ENCODE measurements at places on chromosomes 16 and 17. TPM values are rescaled to one million over a fixed set of nuclear protein-coding genes. Genes with fewer than 3 reads are reported as not detected.

Gene UMOD
- polyA plus RNA-seq = not detected

Gene CMTM4
- polyA plus RNA-seq = 23.1 TPM

Gene HOXB13
- not detected for polyA plus RNA-seq

Gene SMIM36
- not detected for polyA plus RNA-seq

Gene ITGAL
- polyA plus RNA-seq = not detected

Gene CD300A
- 0.07 TPM for polyA plus RNA-seq

Gene TEX14
- 0.16 TPM for polyA plus RNA-seq

Gene EPN3
- polyA plus RNA-seq = 50.7 TPM

DNA sequence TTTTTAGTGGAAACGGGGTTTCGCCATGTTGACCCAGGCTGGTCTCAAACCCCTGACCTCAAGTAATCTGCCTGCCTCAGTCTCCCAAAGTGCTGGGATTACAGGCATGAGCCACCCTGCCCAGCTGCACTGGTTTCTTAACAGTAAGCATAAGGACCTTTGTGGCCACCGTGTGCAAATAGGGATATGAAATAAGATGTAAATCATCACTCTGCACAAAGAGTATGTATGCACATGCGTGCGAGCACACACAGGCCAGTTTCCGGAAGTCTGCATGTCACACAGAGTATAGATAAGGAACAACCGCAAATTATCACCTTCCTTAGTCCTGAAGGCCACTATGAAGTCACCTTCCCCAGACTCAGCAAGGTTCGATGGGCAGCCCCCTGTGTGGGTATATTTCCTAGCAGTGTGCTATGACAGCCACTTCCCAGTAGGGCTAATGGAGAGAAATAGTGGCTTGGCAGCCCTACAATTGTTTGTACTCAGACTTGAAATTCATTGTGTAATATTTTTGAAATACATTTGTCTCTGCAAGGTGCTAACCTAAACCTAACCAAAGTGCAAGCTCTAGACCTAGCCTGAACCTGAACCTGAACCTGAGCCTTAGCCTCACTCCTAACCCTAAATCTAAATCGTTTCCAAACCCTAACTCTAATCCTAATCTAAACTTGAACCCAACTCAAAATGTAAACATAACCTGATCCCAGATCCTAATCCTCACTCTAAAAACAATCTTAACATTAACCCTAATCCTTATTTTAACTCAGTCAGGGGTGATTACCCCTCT lies 48.4 kb upstream of the SKAP1 start:
- no peak overlapping the region for H3K4me3 ChIP-seq
- H3K27ac ChIP-seq = no peak overlapping the region
- no peak for DNase-seq
- H3K36me3 ChIP-seq = no peaks in the 10 kb centered on the region
- H3K27me3 ChIP-seq = no peaks in the 10 kb centered on the region

DNA sequence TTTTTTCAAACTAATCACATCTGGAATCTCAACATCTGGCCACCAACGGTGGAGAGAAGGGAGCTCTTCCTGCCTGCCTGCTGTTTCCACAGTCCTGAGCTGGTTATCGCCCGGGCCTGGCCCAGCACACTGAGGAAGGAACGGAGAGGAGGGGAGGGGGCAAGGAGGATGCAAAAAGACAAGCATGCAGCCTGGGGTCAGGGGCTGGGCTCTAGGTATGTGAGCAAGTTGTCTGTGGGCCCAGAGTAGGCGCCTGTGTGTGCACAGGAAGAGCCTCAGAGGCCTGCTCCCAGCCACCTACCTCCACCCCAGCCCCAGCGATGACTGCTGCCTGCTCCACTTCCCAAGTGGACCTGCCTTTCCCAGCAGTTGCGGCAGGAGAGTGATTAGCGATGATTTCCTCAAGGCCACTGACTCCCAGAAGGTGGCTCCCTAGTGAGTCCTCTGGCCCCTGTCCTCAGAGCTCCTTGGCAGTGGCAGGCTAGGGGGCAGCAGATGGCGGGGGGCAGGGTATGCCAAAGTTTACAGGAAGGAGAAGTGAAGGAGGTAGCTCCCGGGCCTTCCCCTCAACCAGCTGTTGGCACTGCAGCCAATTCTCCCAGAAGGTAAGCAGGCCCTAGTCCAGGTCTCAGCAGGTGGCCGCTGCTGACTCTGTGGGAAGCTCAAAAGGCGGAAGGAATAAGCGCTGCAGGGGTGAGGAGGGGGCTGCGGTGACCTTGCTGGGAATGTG lies 27.0 kb upstream of the RASD1 start:
- no peak overlapping the region for H3K4me3 ChIP-seq
- peaks cover 7% of the 10 kb centered on the region for H3K27me3 ChIP-seq
- no peak overlapping the region for H3K27ac ChIP-seq
- H3K4me1 ChIP-seq = no peaks in the 10 kb centered on the region
- DNase-seq = no peak
- no peaks in the 10 kb centered on the region for H3K36me3 ChIP-seq

DNA sequence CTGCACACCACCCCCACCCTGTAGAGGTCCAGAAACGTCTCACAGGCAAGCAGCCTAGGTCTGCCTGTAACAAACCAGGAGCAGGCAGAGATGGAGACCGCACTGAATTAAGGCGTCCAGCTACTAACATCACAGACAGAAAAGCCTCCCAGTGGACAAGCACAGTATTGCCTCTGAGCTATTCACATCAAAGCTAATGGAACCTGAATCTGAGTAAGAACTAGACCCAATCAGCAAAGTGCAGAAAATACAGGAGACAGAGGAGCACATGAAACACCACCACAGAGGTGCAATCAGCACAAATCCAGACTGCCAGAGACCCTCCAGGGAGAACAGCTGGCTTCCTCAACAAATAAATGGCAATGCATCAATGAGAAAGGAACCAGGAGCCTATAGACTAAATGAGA lies 22.2 kb upstream of the PEMT start:
- H3K27me3 ChIP-seq = no peaks in the 10 kb centered on the region
- no peak overlapping the region for H3K27ac ChIP-seq
- H3K4me3 ChIP-seq = no peak overlapping the region
- H3K36me3 ChIP-seq = no peaks in the 10 kb centered on the region
- no peaks in the 10 kb centered on the region for H3K4me1 ChIP-seq

DNA sequence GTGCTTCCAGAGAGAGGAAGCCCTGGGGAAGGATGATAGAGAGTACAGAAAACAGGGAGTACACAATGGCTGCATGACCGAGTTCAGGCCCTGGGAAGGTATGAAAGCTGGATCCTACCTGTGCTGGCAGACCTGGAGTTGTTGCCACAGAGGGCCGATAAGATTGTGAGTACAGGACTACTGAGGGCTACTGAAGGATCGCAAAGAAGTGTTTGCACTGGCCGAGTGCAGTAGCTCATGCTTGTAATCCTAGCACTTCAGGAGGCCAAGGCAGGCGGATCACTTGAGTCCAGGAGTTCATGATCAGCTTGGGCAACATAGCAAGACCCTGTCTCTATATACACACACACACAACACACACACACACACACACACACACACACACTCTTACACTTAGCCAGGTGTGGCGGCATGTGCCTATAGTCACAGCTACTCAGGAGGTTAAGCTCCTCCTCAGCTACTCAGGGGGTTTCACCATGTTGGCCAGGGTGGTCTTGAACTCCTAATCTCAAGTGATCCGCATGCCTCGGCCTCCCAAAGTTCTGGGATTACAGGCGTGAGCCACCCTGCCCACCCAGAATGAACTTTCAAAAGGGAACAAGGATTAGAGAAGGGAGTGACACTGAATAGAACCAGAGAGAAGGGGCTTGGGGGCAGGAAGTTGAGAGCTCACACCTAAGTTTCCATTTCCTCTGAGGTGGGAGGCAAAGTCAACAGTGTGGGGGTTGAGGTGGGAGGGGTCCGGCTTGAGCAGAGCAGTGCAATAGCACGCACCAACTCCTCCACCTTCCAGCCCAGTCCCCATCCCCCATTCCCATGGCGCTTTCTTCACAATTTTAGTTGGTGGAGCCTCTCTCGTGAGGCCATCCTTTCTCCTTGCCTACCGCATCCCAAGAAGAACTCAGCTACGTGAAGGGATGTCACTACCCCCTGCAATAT lies 7.5 kb downstream of the SCIMP start:
- H3K27ac ChIP-seq = no peak overlapping the region
- no peaks in the 10 kb centered on the region for H3K4me1 ChIP-seq
- H3K27me3 ChIP-seq = no peaks in the 10 kb centered on the region

- H3K4me1 ChIP-seq = peaks cover 20% of the 10 kb centered on the region
- H3K27me3 ChIP-seq = no peaks in the 10 kb centered on the region
- H3K4me3 ChIP-seq = no peak overlapping the region
- DNase-seq = no peak
- H3K27ac ChIP-seq = no peak overlapping the region
Measured at GRCh38 chr17:76365256-76365903, 11.7 kb upstream of the PRPSAP1 start.

GRCh38 chr17:77106874-77107358 lies 33.9 kb upstream of the SEC14L1 start:
- DNase-seq = no peak
- H3K27ac ChIP-seq = no peak overlapping the region
- no peak overlapping the region for H3K4me3 ChIP-seq
- H3K36me3 ChIP-seq = no peaks in the 10 kb centered on the region
- no peaks in the 10 kb centered on the region for H3K27me3 ChIP-seq
- peaks cover 2% of the 10 kb centered on the region for H3K4me1 ChIP-seq

- H3K27ac ChIP-seq = no peak overlapping the region
- H3K36me3 ChIP-seq = no peaks in the 10 kb centered on the region
Measured at GRCh38 chr17:68135141-68135887, 99.8 kb downstream of the KPNA2 start.

GRCh38 chr17:45581860-45582259 lies 91.3 kb upstream of the PLEKHM1 start:
- no peaks in the 10 kb centered on the region for H3K27me3 ChIP-seq
- H3K36me3 ChIP-seq = no peaks in the 10 kb centered on the region
- no peak overlapping the region for H3K4me3 ChIP-seq
- no peak for DNase-seq
- peaks cover 42% of the 10 kb centered on the region for H3K4me1 ChIP-seq

- no peak within 1 kb of the TSS for H3K4me3 ChIP-seq
- H3K27ac ChIP-seq = no peak within 1 kb of the TSS
- H3K27me3 ChIP-seq = peaks cover 24% of the 10 kb centered on the region
- no peaks in the 10 kb centered on the region for H3K36me3 ChIP-seq
- DNase-seq = no peak
- peaks cover 3% of the 10 kb centered on the region for H3K4me1 ChIP-seq
Measured at GRCh38 chr16:66918803-66919568, at the start of gene CDH16. CDH16 (minus strand) TSS chr16:66918885; CDS start chr16:66918065, 820 bp downstream.

- H3K4me3 ChIP-seq = no peak overlapping the region
- DNase-seq = no peak
- H3K36me3 ChIP-seq = no peaks in the 10 kb centered on the region
- H3K27me3 ChIP-seq = no peaks in the 10 kb centered on the region
- H3K4me1 ChIP-seq = peaks cover 43% of the 10 kb centered on the region
- H3K27ac ChIP-seq = no peak overlapping the region
Measured at GRCh38 chr17:50505591-50506130, 2.6 kb upstream of the MYCBPAP start.

- H3K27me3 ChIP-seq = no peaks in the 10 kb centered on the region
- H3K27ac ChIP-seq = no peak overlapping the region
- no peak for DNase-seq
Measured at GRCh38 chr17:66635386-66636045, 199.4 kb upstream of the CACNG5 start.

GRCh38 chr16:14309906-14310305 lies 238.8 kb downstream of the MRTFB start:
- H3K27me3 ChIP-seq = no peaks in the 10 kb centered on the region
- H3K36me3 ChIP-seq = peaks cover 11% of the 10 kb centered on the region
- H3K4me1 ChIP-seq = peaks cover 57% of the 10 kb centered on the region

DNA sequence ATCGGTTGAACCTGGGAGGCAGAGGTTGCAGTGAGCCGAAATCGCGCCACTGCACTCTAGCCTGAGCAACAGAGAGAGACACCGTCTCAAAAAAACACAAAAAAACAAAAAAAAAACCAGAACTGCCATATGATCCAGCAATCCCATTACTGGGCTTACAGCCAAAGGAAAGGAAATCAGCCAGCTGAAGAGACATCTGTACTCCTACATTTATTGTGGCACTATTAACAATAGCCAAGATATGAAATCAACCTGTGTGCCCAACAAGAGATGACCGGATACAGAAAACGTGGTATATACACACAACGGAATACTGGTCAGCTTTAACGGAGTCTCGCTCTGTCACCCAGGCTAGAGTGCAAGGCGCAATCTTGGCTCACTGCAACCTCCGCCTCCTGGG lies 14.6 kb downstream of the FANCA start:
- H3K36me3 ChIP-seq = peaks cover 32% of the 10 kb centered on the region
- no peak overlapping the region for H3K4me3 ChIP-seq
- H3K27ac ChIP-seq = no peak overlapping the region
- DNase-seq = no peak
- no peaks in the 10 kb centered on the region for H3K27me3 ChIP-seq

DNA sequence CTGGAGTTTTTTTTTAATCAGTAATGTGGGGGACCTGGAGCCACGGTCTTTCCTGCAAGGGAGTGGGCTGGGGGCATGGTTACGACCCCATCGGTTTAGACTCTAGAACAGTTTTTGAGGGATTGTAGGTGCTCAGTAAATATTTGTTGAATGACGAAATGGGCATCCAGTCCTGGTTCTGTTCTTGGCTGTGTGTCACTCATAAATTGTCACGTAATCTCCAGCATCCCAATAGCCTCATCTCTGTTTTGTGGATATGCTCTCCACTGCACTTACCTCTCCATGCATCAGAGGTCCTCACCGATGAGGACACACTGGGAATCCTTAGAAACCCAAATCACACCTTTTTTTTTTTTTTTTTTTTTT lies 497 bp upstream of the SLC38A7 start:
- H3K36me3 ChIP-seq = no peaks in the 10 kb centered on the region
- no peak overlapping the region for H3K27ac ChIP-seq
- no peak for DNase-seq
- H3K4me1 ChIP-seq = peaks cover 8% of the 10 kb centered on the region
